Lung microvascular endothelial cell (primary cell): ENCODE measurements at places on chromosomes 2 and 18. TPM values are rescaled to one million over a fixed set of nuclear protein-coding genes. Genes with fewer than 3 reads are reported as not detected.

Gene PLCD4
- total RNA-seq = 0.40 and 1.7 TPM in 2 replicates

Gene CD226
- total RNA-seq = 0.40 and 1.3 TPM in 2 replicates

Gene NPPC
- 0.20 TPM in 1 of 2 replicates, not detected in the other for total RNA-seq

DNA sequence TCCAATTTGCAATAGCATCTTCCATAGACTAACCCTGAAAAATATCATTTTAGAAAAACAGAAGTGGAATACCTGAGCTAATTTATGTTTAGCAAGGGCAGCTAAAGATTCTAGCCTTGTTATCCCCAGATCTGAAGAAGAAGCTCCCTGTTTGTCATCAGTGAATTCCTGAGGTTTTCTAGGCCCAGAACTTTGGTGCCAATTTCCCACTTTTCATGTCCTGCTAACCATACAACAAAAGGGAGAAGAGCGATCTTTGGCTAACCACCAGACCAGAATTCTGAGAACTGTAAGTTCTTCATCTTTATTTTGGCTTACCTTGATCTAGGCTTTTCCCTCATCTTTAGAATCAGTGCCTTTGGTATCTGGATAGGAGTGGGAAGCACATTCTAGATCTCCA, 51.3 kb upstream of the RASGRP3 start:
- DNase-seq = no peak

GRCh38 chr18:75173125-75173432, 35.9 kb downstream of the PTGR3 start:
- DNase-seq = peak; percentile 19

DNA sequence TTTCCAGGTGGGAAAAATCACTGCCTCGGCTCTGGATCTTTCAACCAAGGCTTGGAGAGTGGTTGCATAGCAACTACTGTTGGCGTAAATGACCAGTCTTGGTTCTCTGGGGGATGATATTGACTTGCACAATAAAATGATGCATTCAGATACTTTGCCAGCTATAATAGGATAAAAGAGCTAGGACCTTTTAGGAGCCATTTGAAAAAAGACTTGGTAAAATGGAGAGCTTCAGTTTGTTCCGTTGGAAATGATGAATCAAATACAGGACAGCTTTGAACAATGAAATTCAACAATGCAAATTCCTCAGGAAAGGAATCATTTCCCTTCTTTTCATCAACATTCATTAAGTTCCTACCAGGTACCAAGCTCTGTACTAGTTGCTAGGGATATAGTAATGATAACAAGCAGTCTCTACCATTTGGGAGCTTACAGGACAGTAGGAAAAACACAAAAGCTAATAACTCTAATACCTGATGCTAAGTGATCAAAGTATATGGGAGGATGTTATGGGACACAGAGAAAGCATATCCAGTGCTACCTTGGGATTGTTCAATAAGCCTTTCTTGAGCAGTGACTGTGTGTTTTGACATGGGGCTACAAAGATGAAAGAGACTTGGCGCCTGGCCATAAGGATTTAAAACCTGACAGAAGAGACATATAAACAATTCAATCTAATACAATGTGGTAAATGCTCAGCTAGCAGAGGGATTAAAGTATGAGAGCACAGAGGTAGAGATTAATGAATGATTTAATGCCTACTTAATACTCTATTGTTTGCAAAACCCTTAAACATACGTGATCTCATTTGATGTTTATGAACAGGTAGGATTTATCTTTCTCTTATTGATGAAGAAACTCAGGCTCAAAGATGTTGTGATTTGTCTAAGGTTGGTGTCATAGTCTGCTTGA, 110.7 kb downstream of the QPCT start:
- peak; percentile 95 for DNase-seq

DNA sequence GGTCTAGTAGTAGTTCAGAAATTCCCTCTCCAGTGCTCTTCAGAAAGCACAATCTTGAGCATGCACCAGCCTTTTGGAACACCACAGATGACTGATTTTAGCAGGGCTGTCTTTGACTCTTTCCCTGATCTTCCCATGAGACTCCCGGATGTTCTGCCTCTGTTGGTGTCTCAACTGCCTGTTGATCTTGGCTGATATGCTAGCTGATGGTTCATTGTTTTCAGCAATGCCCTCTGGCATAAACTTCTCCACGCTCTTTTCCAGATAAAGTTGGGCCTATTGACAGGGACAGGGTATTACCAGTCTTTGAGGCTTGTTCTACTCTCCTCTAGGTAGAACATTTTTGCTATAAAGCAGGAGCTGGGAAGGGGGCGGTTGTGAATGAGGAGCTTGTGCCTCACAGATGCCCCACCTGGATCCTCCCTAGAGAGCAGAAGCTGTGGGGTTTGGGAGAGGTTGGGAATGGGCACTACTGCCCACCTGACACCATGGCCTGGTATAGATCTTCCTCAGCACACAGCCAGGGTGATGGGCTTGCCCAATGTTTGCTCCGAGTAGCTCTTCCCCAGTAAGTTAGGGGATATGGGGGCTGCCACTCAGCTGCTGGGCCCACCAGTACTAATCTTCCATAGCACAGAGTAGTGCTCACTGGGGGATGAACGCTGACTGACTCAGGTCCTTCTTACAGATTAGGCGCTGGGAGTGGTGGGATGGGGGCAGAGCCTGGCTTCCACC, 111.3 kb downstream of the PTGR3 start:
- peak; percentile 80 for DNase-seq

DNA sequence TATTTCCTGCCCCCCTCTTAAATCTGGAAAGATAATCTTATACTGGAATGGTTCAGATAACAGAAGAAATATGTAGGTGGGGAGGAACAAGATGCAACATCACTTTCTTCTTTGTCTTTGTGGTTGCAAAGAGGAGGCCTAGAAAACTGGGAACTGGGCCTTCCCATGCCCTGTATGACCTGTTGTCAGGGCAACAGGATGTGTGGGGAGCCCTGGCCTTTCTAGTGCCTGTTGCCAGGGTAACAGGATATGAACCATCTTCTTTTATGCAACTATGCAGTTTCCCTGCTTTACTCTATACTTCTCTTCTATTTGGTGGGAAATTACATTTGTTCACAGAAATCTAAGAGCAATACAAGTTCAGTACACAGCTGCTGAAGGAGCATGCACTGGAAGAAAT, 79.8 kb upstream of the PDE1A start:
- peak; percentile 72 for DNase-seq

DNA sequence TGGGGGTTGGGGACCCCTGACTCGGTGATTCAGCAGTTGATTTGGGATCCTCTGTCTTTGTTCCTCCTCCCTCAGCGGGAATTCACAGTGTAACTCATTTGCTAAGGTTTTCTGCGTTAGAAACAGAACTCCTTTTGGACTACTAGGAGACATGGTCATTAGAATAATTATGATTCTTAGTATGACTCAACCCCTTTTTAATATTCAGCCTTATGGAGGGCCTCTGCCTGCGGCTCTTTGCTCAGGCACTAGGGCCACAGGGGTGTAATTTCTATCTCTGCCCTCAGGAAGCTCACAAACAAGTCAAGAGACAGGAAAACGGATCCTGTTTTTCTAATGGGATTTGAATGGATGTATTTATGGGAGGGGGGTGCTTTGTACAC, 117.4 kb downstream of the SPTBN1 start:
- DNase-seq = no peak

- DNase-seq = no peak
These were observed 49.2 kb upstream of the RNF152 start for GRCh38 chr18:61941948-61942471.

DNA sequence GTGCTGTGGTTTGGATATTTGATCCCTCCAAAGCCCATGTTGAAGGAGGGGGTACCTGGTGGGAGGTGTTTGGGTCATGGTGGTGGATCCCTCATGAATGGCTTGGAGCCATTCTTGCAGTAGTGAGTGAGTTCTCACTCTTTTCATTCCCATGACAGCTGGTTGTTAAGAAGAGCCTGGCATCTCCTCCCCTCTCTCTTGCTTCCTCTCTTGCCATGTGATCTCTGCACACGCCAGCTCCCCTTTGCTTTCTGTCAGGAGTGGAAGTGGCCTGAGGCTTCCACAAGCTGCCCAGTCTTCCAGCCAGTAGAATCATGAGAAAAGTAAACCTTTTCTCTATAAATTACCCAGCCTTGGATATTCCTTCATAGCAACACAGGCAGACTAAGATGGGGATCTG, 8.6 kb downstream of the ADD2 start:
- no peak for DNase-seq

DNA sequence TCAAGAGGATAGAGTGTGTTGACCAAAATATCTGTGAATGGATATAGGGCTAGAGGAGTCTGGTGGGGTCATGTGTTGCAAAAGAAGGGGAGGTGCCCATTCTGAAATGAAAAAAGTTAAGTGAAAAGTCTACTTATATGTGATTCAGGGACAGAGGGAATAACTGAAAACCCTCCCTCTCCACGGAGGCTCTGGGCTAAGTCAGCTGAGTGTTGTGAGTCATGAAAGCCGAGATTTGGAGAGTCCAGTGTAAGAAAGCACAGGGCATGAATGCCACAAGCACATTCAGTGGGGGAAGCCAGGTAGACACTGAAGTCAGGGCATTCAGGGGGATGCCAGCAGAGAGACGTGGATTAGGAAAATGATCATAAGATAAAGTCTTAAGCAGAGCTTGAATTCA, 871.9 kb downstream of the TSN start:
- no peak for DNase-seq

- no peak for DNase-seq
These were observed 15.2 kb downstream of the KCNJ3 start for GRCh38 chr2:154713675-154714074.

DNA sequence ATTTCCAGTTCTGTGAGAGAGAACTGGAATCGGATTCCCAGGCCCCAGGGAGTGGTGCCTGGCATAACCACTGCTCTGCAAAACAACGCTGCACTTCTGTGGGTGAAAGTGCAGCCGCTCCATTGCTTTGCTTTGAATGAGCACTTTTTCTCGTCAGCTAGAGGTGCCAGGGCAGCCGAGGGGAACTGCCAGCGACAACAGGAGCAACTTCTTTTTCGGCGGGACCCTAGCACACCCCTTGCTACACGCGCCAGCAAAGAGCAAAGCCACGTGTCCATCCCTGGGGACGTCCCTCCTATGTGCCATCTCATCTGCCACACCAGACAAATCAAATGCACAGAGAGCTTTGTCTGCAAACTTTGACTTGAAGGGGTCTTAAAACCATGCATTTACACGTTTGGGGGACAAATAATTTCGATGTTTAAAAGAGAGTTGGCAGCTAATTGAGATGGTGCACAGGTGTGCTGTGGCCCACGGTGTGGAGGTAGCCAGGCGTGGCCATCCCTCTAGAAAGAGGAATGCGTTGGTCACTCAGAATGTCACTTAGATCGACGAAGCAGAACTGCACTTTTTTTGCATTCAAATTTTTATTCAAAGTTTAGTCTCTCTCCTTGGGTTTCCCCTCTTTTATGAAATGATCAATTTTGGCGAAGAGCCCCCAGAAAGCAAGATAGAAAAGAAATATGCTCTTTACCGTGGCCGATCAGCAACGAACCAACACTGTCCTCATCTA, 151.8 kb downstream of the MBP start:
- DNase-seq = no peak

GRCh38 chr2:43408407-43409160, 182.2 kb upstream of the ZFP36L2 start:
- no peak for DNase-seq
